ENCODE measurements at places on chromosomes 16 and 17. TPM values are rescaled to one million over a fixed set of nuclear protein-coding genes. Genes with fewer than 3 reads are reported as not detected.

SLC5A11 gene
- 0.27 TPM for total RNA-seq

OR1A1 gene
- not detected for total RNA-seq

CLEC3A gene
- not detected for total RNA-seq

MPO gene
- total RNA-seq = not detected

G6PC3 gene
- total RNA-seq = 178 TPM

TEKT5 gene
- total RNA-seq = 0.17 TPM

PCGF2 gene
- 63.2 TPM for total RNA-seq

WFIKKN2 gene
- total RNA-seq = not detected

MVD gene
- total RNA-seq = 16.9 TPM

RBBP6 gene
- total RNA-seq = 21.2 TPM

TXNDC17 gene
- 364 TPM for total RNA-seq

TP53TG3B gene
- not detected for total RNA-seq

EARS2 gene
- 31.3 TPM for total RNA-seq

KRTAP3-1 gene
- not detected for total RNA-seq

PYDC1 gene
- total RNA-seq = not detected

TERB1 gene
- total RNA-seq = 0.07 TPM

GPR139 gene
- total RNA-seq = not detected

UTP4 gene
- 84.3 TPM for total RNA-seq

CALB2 gene
- total RNA-seq = 6.3 TPM

DNAAF8 gene
- 0.94 TPM for total RNA-seq

EME1 gene
- total RNA-seq = 13.8 TPM

VASN gene
- total RNA-seq = 3.6 TPM

TMED6 gene
- total RNA-seq = 0.08 TPM

MON1B gene
- 21.0 TPM for total RNA-seq

TMEM94 gene
- 47.1 TPM for total RNA-seq

KRT12 gene
- not detected for total RNA-seq

KCNG4 gene
- not detected for total RNA-seq

TMEM106A gene
- 0.63 TPM for total RNA-seq

KRT31 gene
- total RNA-seq = not detected

ASIC2 gene
- total RNA-seq = 1.6 TPM

PLXDC1 gene
- total RNA-seq = 0.28 TPM

TBC1D3C gene
- total RNA-seq = not detected

ZNF768 gene
- 48.8 TPM for total RNA-seq

CYGB gene
- 1.4 TPM for total RNA-seq

TMEM97 gene
- 55.8 TPM for total RNA-seq

GLIS2 gene
- 24.1 TPM for total RNA-seq
